ENCODE measurements at places on chromosomes 4 and X.

DNA sequence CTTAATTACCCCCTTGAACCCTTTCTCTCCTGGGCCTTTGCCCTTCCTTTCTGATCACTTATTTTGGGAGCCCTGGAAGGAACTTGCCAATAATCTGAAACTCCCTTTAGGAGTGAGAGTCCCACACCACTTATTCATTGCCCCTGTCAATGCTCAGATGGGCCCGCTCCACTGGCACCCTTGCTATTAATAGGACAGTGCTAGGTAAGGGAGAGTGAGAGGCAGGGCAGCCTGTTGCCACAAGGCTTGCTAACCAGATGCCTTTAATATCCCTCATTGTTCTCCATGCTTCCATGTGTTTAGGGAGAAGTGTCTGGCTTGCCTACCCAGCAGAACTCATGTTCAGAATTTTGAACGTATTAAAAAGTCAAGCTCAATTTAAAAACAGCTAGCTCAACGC is 1.7 kb upstream of the NHS start:
- no peak for DNase-seq

- DNase-seq: no peak
Measured at GRCh38 chrX:147679356-147680005, 232.2 kb upstream of the FMR1 start.

- DNase-seq: no peak
Measured at GRCh38 chr4:148057516-148057915, 325.6 kb downstream of the ARHGAP10 start.

DNA sequence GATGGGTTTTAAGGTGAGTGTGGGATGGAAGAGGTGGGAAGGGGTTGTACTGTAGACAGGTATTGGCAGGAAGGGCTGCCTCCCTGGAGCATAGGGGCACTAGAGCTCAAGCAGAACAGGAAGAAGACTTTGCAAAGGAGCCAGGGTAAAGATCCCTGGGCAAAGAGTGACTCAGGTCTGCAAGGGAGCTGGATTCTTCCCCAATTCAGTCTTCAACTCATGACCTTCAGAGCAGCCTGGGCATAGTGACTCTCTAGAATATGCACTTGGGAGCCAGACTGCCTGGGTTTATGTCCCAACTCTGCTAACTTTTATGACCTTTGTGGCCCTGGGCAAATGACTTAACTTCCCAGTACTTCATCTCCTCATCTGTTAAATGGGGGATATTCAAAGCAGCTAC is 4.0 kb downstream of the LONRF3 start:
- DNase-seq: no peak

- no peak for DNase-seq
Measured at GRCh38 chr4:7694324-7694723, 245.3 kb downstream of the AFAP1 start.

- DNase-seq: no peak
Measured at GRCh38 chr4:40788331-40788730, 38.6 kb downstream of the NSUN7 start.

DNA sequence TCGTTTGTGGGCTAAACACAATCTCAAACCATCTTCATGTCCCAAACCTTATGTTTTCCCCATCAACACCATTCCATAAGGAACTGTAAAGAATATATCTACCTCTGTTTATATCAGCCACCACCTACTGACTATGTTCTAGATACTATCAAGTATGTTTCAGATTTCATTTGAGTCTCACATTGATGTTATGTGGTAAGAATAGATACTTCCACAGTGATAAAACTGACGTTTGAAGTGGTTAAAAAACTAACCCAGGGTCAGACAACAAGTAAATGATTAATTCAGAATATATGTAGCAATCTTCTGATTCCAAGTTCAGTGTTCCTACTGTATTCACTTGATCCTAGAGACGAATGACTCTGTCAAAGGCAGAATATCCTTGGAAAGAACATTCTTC is 156.8 kb upstream of the RASGEF1B start:
- no peak for DNase-seq

DNA sequence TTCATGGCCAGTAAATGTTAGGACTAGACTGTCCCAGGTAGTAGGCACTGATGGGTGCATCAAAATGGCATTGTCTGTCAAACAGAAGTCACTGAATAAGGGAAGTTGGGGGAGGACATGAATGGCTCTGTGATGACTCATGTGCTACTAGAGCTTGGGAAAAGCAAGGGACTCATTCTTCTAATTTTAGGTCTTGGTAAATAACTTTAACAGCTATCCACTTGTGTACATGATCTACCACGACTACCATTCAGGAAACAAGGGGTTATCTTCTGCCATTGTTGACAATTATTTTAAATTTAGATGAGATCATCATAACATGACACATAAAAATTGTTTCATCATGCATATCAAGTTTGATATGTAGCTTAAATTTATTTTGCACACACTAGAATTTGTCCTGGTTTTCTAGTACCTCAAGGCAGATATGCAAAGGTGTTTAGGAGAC is 6.3 kb downstream of the AREG start:
- DNase-seq: no peak

DNA sequence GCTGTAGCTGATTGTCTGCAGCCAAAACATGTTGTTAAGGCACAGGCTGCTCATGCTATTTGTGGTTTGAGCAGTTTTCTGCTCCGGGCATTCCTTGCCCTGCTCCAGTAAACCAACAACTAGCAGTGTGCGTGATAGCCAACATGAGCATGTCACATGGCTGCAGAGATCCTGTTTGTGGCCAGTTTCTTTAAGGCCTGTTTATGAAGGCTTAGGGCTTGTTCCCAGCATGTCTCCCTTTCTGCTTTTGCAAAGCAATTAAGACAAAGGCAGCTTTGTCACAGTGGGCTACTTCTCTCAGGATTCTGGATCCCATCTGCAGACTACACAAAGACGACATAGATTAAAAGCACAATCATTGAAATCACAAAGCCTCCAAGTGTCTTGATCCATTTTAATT is 160.5 kb downstream of the ZNF518B start:
- DNase-seq: no peak

- DNase-seq: no peak
Measured at GRCh38 chr4:145451895-145452294, 29.8 kb upstream of the SMAD1 start.

- DNase-seq: no peak
Measured at GRCh38 chr4:75916091-75916661, 13.9 kb upstream of the PPEF2 start.

DNA sequence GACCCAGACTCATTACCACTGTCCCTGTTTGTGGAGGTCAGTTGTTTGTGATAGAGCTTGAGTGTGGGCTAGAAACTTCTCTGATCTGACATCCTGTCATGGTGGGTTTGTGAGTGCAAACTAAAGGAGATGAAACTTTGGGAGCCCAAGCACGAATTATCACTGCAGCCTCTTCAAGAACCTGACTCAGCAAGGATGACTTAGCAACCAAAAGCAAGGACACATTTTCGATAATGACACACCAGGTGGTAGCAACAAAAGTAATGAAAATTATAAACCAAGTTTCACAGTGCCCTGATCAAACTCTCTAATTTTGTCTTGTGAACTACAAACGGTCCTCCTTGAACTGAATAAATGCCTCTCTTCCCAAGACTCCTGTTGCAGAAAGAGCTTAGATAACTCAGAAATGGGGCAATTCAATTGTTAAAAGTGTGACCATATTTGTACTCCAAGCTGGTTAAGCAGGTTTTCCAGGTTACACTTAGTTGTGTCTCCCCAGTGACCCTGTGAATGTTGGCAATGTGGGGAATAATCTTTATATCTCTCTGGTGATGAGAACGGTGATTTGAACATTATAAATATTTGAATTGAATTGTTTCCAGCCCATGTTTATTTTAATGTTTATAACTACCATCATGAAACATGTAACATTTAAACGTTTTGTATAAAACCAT is 52.6 kb upstream of the ATP8A1 start:
- DNase-seq: no peak

- no peak for DNase-seq
Measured at GRCh38 chr4:37885496-37885895, 5.4 kb upstream of the TBC1D1 start.

DNA sequence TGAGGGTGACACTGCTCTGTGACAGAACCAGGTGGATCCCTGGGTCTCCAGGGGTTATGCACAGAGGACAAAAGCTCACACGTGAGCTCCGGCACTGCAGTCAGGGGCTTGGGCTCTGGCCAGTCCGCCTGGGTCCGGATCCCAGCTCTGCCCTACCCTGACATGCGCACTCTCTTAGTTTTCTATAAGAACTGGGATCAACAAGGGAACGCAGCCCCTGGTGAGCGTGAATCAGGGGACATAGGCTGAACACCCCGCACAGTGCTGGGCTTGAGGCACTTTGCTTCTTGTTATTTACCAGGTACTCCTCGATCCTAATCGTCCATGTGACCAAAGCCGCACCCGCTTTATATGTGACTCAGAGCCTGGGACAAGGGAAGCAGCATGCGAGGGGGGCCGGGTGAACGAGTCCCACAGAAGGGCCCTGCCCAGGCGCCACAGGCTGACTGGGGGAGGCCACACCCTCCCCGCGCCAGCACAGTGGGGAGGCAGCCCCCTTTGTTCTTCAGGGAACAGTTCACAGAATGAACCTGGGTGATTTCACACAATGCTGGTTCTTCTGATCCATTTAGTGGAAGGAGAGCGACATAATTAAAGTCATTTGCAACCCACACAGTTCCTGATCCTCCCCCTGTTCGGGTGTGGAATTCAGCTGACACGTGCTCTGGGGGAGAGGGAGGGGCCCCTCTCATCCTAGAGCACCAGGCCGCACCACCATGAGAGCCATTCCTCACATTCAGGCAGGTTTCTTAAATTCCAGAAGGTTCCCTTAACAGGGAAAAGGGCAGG is 55.5 kb downstream of the WFS1 start:
- DNase-seq: no peak

DNA sequence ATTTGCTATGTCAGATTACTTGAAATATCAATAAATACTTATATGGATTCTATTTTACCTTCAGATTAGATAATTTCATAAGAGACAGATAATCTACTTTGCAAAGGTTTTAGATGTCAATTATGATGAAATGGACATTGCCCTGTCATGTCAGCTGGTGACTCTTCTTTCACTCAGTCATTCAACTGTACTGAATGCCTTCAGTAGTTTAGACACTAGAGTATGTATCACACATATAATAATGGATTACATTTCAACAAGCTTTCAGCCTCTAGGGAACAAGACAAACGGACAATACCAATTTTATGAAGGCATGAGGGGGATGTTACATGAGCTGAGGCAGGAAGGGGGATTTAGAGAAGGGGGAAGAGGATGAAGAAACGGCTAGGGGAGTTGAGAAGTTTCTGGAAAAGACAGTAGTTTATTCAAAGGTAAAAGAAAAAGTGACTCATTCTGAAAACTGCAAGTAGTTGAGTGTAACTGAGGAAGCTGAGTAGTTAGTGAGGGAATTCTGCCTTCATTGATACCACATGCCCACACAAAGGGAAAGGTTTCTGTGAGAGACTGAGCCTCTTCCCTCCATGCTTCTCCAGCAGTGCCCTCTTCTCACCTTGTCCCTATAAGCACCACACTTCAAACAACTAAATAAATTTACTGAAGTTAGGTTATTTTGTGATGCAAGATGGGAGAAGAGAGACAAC is 25.7 kb downstream of the SLC9B2 start:
- no peak for DNase-seq

DNA sequence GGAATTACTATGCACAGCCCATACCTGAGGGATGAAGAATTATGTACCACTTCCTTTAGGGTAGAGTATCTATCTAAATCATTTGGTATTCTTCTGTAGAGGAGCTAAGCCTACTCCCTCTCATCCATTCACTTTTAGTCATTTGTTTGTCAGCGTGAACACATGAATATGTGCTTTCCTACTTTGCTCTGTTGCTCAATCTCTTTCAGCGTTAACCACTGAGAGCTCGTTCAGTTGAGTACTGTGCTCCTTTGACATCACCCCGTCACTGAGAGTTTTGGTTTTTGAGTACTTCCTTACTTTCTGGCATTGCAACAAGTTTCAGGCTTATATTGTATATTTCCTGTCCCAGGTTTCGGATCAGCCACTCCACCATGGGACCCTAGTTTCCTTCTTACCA is 700.6 kb downstream of the NLGN4X start:
- DNase-seq: no peak

DNA sequence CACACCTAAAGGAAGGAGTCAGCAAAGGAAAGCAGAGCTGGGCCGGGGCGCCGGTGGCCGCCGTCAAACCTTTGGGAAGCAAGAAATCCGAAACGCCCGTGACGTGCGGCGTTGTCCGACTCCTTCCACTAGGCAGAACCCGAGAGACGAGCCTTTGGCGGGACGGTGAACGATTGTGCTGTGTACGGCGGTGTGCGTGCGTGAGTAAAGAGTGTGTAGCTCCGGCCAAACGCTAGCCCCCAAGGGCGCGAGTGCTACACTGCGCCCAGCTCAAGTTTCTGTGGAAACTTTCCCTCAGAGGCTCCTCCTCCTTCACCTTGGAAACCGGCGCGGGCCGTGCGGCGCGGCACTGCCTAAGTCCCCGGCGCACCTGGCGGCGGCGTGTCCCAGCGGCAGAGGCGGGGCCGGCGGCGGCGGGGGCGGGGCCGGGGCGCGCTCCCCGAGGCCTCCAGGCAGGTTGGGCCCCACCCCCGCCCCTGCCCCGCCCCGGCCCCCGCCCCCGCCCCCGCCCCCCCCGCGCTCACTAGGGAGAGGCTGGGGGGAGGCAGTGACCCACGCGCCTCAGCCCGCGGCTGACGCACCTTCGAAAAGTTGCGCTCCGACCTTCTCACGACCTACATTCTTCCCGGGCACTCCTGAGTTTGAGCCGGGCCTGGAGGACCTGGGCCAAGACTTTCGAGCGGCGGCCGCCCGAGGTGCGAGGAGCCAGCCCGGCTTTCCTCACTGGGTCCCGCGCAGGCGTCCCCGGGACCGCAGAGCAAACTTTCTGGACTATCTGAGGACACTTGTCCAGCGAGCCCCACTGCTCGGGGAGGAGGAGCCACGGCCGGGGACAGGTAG is at the start of gene FHIP1A:
FHIP1A (plus strand) TSS at position 547 of the 840 bp plus-strand sequence. CDS start 157,084 bp downstream, outside the sequence.
- DNase-seq: peak; percentile 76

DNA sequence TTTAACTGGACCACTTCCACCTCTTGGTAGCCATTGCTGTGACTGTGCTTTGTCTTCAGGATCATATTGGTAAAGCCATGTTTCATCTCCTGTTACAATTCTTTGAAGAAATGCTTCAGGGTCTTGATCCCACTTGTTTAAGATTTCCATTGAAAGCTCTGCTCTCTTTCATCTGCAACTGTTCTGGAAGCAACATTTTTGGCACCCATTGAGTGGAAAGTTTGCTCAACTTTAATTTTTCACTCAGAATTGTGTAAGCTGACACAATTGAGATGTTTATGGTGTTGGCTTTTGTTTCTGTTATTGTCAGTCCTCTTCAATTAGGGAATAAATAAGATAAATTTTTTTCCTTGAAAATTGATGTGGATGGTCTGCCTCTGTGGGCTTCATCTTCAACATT is 237.4 kb downstream of the MAPK10 start:
- DNase-seq: no peak

DNA sequence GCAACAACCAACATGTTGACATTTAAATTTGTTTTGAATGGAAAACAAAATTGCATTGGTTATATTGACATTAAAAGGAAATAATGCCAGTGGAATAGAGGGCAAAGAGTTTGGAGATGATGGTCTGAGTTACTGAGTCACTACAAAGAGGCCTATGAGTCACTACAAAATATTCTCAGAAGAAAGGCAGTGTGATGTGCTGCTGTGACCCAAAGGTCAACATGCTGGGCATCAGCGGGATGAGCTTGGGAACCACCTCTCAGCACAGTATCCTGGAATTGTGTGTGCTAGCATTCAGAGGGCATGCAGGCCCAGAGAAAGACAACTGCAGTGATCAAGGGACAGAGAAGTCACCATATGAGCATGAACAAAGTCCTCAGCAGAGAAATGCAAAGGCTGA is 2.8 kb downstream of the CMC4 start:
- no peak for DNase-seq

All from activated T-helper 9 cell treated with anti-CD3 and anti-CD28 coated beads, Interleukin-2, amount 50 U/mL, for 16 hours (primary cell).